ENCODE measurements at places on chromosomes 16 and 17. TPM values are rescaled to one million over a fixed set of nuclear protein-coding genes. Genes with fewer than 3 reads are reported as not detected.

GRCh38 chr16:4882633-4883285 lies 35.5 kb downstream of the UBN1 start:
- DNase-seq = no peak
- peaks cover 100% of the 10 kb centered on the region for H3K36me3 ChIP-seq
- H3K4me1 ChIP-seq = peaks cover 16% of the 10 kb centered on the region

EPN3 gene
- total RNA-seq = 12.0 TPM

- H3K4me3 ChIP-seq = no peak overlapping the region
- H3K27ac ChIP-seq = no peak overlapping the region
- H3K36me3 ChIP-seq = peaks cover 57% of the 10 kb centered on the region
- peaks cover 26% of the 10 kb centered on the region for H3K4me1 ChIP-seq
- no peak for DNase-seq
- no peaks in the 10 kb centered on the region for H3K27me3 ChIP-seq
These were observed 9.5 kb downstream of the MRPL27 start for GRCh38 chr17:50363217-50364060.

DNA sequence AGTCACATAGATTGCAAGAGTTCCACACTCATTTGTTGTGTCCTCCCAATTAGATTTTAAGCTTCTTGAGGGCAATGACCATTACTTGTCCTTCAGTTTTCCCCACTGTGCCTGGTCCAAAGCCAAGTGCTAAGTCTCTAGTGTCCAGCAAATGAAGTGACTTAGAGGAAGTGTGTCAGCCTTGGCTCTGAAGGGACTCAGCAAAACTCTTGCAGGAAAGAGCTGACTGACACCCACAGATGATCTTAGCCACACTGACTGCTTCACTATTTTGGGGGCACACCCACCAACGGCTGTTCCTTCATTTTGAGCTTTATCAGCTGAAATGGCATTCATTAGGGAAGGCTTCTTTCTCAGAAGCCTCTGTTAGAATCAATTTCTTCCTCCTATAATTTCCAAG lies 358.1 kb downstream of the UTP18 start:
- no peak overlapping the region for H3K4me3 ChIP-seq
- H3K4me1 ChIP-seq = no peaks in the 10 kb centered on the region
- no peak overlapping the region for H3K27ac ChIP-seq

DNA sequence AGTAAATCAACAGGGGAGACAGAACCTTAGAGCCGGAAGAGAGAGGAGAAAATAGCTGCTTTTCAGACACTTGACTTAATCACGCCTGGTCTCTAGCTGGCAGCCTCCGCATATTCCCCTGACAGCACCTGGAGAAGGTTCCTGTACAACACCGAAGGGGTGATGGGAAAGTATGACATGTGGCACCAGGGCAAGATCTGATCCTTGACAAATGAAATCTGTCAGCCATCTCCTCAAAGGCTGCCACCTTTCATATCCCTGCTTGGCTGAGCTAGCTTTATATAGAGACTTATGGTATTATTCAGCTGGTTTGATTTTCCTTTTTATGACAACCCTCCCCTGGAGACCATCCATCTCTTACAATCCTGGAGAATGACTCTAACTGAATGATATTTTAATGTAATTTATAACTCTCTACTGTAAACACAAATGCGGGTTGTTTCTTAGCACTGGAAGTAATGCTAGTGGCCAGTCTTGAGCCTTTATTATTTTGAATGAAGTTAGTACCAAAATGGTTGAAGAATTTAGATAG lies 1205.3 kb upstream of the CDH8 start:
- no peak for DNase-seq
- no peak overlapping the region for H3K4me3 ChIP-seq
- H3K36me3 ChIP-seq = no peaks in the 10 kb centered on the region
- H3K27me3 ChIP-seq = no peaks in the 10 kb centered on the region

DNA sequence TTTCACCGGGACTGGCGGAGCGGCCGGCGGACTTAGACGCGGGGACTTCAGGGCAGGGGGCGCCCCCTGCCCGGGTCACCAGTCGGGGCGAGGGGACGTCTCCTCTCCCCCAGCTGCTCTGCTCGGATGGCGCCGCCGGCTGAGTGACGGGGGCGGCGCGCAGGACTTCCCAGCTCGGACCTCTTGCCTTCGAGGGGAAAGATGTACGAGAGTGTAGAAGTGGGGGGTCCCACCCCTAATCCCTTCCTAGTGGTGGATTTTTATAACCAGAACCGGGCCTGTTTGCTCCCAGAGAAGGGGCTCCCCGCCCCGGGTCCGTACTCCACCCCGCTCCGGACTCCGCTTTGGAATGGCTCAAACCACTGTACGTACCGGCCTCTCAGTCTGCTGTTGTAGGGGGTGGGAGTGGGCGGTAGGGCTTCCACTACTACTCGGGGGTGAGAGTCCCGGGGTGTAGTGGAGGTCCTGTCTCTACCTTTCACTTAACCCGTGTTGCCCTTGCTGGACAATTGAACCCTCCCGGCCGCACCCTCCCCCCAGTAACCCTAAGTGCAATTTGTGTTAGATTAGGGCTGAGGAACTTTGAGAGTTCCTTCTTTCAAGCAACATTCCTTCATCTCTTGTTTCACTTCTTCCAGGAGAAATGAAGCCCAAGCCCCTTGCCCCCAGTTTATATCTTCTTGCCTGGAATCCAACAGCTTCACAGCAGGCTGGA lies 21.9 kb downstream of the GJD3 start:
- H3K36me3 ChIP-seq = peaks cover 4% of the 10 kb centered on the region
- peak overlapping the region; percentile 94 for H3K27ac ChIP-seq
- H3K27me3 ChIP-seq = no peaks in the 10 kb centered on the region
- peaks cover 75% of the 10 kb centered on the region for H3K4me1 ChIP-seq
- peak overlapping the region; percentile 62 for H3K4me3 ChIP-seq
- no peak for DNase-seq

KRTAP4-6 gene
- not detected for total RNA-seq

DNA sequence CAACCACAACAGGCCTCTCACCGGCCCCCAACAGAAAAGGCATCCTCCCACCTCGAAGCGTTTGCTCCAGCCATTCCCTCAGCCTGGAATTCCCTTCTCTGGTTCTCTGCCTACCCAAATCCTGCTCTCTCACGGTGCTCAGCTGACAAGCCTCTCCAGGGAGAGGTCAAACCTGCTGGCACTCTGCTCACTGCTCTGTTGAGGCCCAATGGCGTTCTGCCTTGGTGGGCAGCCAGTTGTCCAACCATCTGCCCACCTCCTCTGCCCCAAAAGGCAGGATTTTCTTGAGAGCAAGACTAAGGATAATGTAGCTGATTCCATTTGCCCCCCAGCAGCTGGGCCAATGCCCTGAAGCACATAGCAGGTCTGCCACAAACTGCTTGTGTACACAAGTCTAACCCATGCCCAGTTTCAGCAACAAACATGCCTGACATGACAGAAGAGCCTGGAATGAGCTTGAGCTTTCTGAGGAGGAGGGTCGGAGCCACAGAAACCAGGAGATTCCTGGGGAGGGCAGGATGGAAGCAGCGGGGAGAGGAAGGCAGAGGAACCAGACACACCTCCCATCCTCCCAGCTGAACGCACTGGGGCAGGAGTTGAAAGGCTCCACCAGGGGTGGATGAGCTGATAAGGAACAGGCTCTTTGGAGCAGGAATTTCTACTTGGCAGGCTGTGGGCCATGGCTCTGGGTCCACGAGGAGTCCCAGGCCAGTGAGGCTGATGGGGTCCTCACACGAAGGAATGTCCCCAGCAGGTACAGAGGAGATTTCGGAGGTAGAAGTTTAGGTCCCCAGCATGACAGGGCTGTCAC lies 23.9 kb downstream of the ARHGAP27 start:
- peaks cover 82% of the 10 kb centered on the region for H3K4me1 ChIP-seq
- peaks cover 22% of the 10 kb centered on the region for H3K36me3 ChIP-seq
- H3K4me3 ChIP-seq = peak overlapping the region; percentile 31
- no peak overlapping the region for H3K27ac ChIP-seq
- DNase-seq = no peak

- H3K4me1 ChIP-seq = peaks cover 36% of the 10 kb centered on the region
- peak; percentile 69 for DNase-seq
- no peaks in the 10 kb centered on the region for H3K36me3 ChIP-seq
- H3K4me3 ChIP-seq = no peak overlapping the region
These were observed 17.8 kb upstream of the EMP2 start for GRCh38 chr16:10598157-10598556.

DNA sequence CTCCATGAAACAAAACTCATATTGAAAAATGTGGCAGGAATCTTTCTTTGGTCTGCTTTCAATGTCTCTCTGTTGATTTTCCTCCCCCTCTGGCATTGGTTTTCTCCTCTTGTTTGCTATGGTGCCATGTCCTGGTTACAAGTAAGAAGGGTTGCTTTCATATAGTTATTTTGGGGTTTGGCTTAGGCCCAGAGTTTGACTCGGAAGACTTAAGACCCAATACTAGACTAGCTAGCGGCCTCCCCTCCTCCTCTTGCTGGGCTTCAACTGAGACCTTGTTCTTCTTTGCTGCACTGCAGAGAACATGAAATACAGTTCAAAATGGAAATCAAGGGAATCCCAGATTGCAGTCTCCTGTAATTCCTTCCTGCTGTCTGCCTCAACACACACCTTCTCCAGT lies 30.0 kb upstream of the CLEC18A start:
- no peak overlapping the region for H3K27ac ChIP-seq
- H3K4me3 ChIP-seq = no peak overlapping the region
- no peaks in the 10 kb centered on the region for H3K27me3 ChIP-seq
- no peak for DNase-seq
- H3K4me1 ChIP-seq = peaks cover 5% of the 10 kb centered on the region

DNASE1L2 gene
- 0.19 TPM for total RNA-seq

DNA sequence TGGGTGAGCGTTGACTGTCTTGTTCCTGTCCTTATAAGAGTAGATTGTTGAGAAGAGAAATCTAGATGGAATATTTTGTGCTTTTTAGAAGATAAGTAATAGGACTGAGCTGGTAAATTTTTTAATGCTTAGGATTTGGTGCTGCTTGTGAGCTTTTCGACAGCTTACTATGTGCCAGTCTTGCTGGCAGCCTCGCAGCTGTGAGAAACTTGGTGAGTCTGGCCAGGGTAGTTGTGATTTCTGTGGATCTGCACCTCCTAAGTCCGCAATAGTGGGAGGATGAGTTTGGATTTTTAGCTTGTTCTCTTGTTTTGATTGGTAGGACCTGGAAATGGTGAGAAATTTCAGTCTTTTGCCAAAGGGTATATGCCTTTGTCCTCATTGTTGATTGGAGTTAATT lies 3.6 kb downstream of the SOCS7 start:
- peaks cover 23% of the 10 kb centered on the region for H3K4me1 ChIP-seq
- no peaks in the 10 kb centered on the region for H3K27me3 ChIP-seq
- H3K36me3 ChIP-seq = no peaks in the 10 kb centered on the region
- H3K27ac ChIP-seq = no peak overlapping the region
- H3K4me3 ChIP-seq = no peak overlapping the region

DNA sequence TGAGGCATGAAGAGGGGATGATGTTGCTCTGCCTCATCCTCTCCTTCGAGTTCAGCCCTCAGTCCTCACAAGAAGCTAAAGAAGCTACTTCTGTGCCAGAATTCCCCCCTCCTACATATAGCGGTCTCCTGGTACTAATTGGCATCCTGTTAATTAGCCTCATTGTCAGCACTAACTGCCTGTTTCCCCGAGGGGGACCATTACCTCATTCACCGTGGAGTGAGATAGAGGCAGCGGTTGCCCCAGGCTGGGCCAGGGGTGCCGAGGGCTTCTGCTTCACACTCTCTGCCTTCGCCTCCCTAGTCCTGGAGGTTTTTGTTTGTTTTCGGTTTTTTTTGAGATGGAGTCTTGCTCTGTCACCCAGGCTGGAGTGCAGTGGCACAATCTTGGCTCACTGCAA lies 5.7 kb upstream of the MINK1 start:
- DNase-seq = no peak
- no peaks in the 10 kb centered on the region for H3K27me3 ChIP-seq
- no peak overlapping the region for H3K4me3 ChIP-seq

DNA sequence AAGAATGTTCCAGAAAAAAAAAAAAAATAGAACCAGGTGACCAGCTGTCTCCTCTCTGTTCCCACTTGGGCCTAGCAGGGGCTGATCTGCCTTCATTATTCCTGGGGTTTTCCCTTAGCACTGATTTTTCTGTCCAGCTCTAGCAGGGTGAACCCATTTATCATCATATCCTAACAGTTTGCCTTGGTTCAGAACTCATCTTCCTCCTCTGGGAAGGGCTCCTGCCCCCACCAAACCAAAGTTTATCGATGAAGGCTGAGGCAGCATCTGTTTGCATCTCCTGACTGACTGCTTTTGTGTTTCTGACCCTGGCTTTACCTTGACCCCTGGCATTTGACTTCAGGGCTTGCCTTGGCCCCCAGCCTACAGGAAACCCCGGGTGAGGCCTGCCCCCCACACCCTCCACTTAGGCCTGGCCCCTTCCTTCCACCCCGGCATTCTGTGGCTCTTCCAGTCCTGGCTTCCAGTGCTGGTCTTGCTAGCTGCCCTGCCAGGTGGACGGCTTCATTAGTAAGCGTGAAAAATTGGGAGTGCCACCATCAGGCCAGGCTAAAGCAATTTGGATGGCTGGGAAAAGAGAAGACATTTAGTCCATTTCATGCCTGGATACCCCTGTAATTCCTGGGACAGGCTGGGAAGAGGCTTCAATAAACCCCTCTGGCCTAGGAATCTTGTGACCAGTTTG lies 164.9 kb downstream of the CCDC182 start:
- no peak overlapping the region for H3K27ac ChIP-seq
- H3K27me3 ChIP-seq = no peaks in the 10 kb centered on the region
- H3K4me3 ChIP-seq = no peak overlapping the region
- peaks cover 13% of the 10 kb centered on the region for H3K4me1 ChIP-seq
- no peak for DNase-seq

GRCh38 chr16:51545951-51546350 lies 394.9 kb upstream of the SALL1 start:
- H3K4me3 ChIP-seq = no peak overlapping the region
- no peaks in the 10 kb centered on the region for H3K36me3 ChIP-seq
- peaks cover 13% of the 10 kb centered on the region for H3K27me3 ChIP-seq

DNA sequence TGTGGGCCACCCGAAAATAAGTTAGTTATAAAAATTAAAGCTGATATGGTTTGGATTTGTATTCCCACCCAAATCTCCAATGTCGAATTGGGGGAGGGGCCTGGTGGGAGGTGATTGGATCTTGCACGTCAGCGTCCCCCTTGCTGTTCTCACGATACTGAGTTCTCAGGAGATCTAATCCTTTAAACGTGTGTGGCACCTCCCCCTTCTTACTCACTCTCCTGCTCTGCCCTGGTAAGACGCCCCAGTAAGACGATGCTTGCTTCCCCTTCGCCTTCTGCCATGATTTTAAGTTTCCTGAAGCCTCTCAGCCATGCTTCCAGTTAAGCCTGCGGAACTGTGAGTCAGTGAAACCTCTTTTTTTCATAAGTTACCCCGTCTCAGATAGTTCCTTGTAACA lies 35.4 kb downstream of the SYCE1L start:
- no peak overlapping the region for H3K4me3 ChIP-seq
- no peaks in the 10 kb centered on the region for H3K36me3 ChIP-seq
- peaks cover 2% of the 10 kb centered on the region for H3K27me3 ChIP-seq

DNA sequence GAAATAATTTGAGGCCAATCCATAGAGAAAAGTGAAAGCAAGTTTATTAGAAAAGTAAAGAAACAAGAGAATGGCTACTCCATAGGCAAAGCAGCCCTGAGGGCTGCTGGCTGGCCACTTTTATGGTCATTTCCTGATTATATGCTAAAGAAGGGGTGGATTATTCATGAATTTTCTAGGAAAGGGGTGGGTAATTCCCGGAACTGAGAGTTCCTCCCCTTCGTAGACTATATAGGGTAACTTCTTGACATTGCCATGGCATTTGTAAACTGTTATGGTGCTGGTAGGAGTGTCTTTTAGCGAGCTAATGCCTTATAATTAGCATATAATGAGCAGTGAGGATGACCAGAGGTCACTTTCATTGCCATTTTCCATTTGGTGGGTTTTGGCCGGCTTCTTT lies 4.4 kb downstream of the DHRS7B start:
- H3K4me3 ChIP-seq = no peak overlapping the region
- H3K4me1 ChIP-seq = peaks cover 26% of the 10 kb centered on the region
- no peaks in the 10 kb centered on the region for H3K27me3 ChIP-seq
- DNase-seq = no peak
- peak overlapping the region; percentile 55 for H3K27ac ChIP-seq

RUNDC3A gene
- total RNA-seq = 0.27 TPM
